ENCODE measurements at places on chromosomes 7 and 10.

DNA sequence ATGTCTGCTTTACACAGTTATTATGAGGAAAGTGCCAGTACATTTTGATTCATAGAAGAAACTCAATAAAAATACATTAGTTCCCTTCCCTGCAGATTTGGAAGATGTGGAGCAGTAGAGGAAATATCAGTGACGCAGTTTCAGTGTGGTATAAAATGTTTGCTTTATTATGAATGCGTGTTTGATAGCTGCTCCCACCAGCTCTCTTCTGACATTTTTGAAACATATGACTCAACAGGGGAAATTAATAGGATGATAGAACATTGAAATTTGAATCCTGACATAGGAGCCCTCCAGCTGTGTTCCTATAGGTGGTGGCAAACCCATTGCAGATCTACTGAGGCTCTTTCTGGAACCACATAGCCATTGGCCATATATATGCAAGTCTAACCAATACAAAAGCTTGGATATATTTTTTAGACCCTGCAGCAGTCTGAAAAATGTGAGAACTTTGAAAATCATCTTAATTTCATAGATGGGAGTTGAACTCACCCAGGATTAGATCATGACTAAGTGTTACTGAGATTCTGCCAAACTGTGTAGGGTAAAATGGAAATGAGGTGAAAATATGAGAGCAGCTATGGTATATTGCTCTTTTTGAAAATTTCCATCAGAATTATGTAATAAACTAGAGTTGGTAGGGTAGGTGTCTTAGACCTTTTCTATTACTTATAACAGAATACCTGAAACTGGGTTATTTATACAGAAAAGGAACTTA is 47.8 kb downstream of the BZW2 start:
- no peak for DNase-seq

DNA sequence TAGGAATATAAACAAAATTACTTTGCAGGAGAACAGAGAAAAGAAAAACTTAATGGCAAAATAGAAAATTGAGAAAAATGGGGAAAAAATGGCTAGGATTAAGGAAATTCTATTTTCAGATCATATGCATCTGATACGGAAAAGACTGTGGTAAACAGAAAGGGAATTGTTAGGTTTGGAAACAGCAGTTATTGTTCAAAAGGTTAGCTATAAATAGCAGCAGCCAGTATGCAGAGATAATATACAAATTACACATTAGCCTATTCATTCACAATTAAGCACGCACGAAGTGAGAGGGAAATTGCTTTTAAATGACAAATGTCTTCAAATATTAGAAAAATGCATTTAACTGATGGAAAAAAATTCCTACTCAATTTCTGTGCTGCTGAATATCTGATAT is 224.1 kb upstream of the FAM3C start:
- no peak for DNase-seq

- DNase-seq = no peak
These were observed 26.4 kb upstream of the MSS51 start for GRCh38 chr10:73459683-73460314.

- no peak for DNase-seq
These were observed 173.8 kb downstream of the PARD3 start for GRCh38 chr10:34641147-34641912.

DNA sequence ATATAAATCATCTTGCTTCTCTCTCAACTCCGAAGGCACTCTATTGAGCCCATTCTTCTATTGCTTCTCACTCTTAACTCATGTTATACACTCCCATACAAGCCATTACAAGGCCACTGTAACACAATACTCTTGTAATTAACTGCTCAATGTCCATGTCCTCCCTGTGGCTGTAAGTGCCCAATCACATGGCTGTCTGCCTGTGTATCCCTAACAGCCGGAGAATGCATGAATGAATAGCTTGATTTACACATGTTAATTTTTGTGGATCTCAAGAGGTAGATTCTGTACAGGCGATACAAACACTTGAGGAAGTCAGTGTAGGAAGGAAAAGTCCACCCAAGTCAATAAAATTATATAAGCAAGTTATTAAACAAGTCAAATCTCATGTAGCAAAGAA is 215.6 kb downstream of the DOCK4 start:
- DNase-seq = no peak

- DNase-seq = peak; percentile 38
These were observed 645 bp downstream of the SLC26A4 start for GRCh38 chr7:107661081-107661864.

GRCh38 chr10:49595713-49596492 is 14.2 kb upstream of the SLC18A3 start:
- no peak for DNase-seq

DNA sequence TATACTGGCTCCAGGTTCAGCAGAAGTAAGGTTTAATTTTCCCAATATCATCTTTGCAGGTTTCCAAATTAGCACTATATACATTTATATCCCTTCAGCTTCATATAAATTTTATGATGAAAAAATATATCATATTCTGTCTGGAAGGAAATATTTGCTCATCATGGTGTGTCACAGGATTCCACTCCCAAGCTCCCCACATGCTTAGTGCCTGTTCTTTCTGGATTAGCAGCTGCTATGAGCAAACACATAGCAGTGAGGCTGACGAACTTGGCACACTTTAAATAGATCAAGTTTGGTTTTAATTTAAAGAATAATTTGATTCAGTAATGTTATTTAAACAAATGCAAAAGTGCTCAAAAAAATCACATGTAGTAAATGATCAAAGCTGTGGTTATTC is 251.9 kb downstream of the AGMO start:
- DNase-seq = no peak

DNA sequence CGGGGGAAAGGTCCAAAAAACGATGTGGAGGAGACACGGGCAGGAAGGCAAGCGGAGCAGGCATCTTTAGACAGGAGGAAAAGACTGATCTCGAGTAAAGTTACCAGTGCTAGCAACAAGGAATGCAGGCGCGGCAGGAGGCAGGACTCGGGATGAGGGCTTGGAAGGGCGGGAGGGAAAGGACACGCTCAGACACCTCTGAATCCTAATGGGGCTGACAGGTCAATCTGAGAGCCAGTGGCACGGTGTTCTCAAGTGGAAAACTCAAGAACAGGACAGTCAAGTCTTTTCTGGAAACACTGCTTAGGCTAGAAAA is 155.3 kb upstream of the COBL start:
- DNase-seq = no peak

- DNase-seq = no peak
These were observed 227.7 kb upstream of the TEX47 start for GRCh38 chr7:89023206-89023605.

DNA sequence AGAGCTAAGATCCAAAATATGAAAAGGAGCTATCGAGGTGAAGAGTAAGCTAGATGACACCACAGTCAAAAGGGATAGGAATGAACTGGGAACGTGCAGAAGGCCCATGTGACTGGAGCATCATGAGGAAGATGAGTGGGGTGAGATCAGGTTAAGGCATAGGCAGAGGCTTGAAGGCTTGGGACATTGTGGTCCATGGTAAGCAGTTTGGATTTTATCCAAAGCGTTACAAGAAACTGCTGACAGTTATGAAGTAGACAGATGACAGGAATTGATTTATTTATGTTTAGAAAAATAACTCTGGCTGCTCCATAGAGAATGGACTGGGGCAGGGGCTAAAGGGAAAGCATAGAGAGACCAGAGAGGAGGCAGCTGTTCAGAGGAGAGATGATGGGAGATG is 18.1 kb upstream of the PANK1 start:
- no peak for DNase-seq

- no peak for DNase-seq
These were observed 285.0 kb downstream of the SUGCT start for GRCh38 chr7:40419806-40420205.

GRCh38 chr7:84865560-84865959 is 321.3 kb downstream of the SEMA3D start:
- DNase-seq = no peak

DNA sequence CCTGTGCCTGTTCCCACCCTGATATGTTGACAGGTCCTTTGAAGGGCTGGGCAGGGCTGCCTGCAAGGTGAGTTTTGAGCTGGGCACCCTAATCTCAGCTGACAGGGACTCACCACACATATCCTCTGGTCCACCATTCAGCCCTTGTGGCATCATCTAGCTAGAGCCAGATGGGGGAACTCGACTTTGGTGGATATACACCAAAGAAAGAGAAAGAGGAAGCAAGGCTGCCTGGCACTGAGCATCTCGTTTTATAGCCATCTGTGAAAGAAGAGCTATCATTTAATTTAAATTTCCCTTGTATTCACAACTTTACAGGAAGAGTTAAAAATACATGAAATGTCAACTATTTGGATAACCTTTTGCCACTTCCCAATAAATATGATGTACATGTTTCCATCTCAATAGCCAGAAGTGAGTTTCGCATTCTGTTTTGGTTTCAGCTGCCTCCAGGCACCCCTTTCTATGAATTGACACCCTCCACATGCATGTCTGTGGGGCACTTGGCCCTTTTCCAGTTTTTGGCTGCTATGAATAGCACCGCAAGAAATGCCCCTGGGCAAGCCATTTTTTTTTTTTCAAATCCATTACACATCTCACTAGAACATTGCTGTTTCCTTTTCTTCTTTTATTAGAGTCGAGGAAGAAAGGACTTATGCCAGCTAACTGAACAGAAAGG is 22.9 kb upstream of the GRB10 start:
- DNase-seq = no peak

GRCh38 chr10:124748953-124749645 is 4.9 kb upstream of the FAM53B start:
- no peak for DNase-seq

- DNase-seq = no peak
These were observed 131.7 kb upstream of the HDAC9 start for GRCh38 chr7:18363751-18364380.

DNA sequence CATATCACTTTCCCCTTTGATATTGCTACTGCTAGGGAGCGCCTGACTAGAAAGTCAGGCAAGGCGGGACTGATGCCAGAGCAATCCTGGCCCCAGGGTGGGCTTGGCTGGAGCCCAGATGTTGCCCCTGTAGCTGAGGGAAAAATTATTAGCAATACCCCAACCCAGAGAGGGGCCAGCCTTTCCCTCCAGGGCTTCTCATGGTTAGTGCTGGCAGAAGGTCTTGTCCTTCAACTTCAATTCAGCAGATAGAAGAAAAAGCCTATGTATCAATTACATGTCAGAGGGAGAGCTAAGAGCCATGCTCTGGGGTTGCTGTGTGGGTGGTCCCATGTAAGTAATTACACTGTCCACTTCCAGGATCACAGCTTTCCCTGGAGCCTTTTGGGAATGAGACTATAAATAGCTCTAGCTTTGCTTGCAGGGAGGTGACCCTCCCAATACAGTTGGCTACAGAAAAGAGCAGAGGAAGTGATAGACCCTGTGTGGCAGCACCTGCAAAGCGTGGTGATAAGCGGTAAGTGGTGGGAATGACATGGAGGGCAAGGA is 579.1 kb downstream of the CCSER2 start:
- no peak for DNase-seq

DNA sequence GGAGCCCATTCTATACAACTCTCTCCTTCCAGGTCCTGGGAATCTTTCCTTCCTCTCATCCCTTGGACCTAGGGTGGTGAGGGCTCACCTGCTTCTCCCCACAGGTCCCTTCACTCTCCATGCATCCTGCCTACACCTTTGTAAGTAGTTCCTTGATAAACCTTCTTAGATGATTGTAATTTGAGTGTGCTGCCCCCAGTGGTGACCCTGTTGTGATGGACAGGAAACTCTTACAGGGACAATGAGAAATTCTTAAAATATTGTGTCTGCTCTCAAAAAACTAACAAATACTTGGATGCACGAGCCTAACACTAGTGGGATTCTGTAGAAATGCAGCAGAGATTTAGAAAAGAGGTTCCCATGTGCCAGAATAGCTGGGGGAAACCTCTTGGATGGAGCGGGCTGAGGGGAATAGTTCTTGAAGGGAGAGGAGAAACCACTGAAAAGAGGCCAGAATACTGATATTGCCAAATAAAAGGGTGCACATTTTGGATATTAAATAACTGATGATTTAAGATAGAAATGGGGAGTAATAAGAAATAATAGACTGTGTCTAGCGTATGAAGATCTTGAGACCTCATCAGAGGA is 6.7 kb upstream of the PAXIP1 start:
- peak; percentile 23 for DNase-seq

DNA sequence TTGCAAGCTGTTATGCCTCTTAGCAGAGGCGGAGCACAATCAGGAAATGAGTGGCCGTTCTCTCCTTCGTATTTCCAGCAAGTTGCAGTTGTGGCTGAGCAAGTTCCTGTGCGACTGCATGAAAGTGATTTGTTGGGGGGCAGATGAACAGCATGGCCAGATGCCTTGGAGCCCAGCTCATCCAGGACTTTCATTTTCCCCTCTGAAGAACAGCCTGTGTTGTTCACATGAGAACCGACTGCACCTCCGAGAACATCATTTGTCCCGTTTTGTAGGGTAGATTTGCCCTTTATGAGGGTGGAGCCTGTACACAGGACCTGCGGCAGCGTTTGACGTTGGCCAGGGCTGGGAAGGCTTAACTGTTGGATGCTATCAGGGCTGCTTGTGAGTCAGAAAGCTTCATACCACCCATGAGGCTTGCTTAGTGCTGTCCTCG is 4.4 kb downstream of the BAG3 start:
- peak; percentile 23 for DNase-seq

DNA sequence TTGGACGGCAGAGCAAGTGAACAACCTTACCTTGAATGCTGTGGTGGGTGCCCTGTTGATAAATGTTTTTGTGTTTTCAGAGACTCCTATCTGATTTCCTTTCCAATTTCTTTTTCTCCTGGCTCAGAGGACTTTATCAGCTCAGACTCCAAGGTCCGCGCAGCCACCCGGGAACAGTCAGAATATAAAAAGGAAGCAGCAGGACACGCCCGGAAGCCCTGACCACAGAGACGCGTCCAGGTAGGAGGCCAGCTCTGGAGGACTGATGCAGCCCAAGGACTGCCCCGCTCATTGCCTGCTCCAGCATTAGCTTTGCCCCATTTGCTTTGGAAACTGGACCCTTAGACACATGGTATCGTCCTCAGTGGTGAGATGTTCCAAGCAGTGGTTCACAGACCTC is 61.3 kb downstream of the TACC2 start:
- no peak for DNase-seq

GRCh38 chr10:30355601-30356000 is 6.5 kb upstream of the MTPAP start:
- no peak for DNase-seq

GRCh38 chr10:80771902-80772555 is 234.3 kb downstream of the SH2D4B start:
- DNase-seq = no peak

DNA sequence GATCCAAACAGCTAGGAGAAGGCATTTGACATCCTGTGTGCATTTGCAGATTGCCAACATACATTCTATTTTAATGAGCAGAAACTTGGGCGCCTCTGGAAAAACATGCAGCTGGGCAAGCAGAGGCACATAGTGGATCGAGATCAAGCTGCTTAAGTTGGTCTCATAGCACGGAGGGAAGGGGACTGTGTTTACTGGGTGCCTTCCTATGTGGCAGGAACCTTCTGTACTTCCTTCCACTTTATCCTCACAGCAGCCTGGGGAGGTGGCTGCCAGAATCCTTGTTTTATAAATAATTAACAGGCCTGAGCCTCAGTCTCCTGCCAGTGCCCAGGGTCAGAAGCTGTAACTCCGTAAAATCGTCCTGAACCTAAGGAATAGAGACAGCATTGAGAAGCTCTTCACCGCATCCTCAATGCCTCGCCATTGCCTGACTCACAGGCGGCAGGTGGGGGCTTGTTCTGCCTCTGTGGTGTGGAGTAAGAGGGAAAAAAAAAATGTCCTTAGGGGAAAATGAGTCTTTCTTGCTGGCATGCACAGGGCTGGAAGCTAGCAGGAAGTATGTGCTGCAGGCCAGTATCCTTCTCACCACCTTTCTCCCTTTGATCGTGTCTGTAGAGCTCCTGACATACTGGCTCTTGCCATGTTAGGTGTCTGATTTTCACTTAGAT is 6.2 kb downstream of the VWA2 start:
- no peak for DNase-seq
